Activated naive CD8-positive, alpha-beta T cell treated with anti-CD3 and anti-CD28 coated beads, Interleukin-2, amount 10 ng/mL, durations not matched to agents 7 days and 5 days (primary cell): ENCODE measurements at places on chromosomes 11 and 22.

GRCh38 chr11:115736146-115736545, 231.9 kb upstream of the CADM1 start:
- DNase-seq, result no peak

GRCh38 chr11:128409476-128409875, 177.9 kb downstream of the ETS1 start:
- DNase-seq, result no peak

- no peak for DNase-seq
Observed at GRCh38 chr11:4095509-4096230, 1.1 kb downstream of the RRM1 start.

GRCh38 chr11:86671531-86672006, 847 bp downstream of the ME3 start:
- DNase-seq, result no peak

DNA sequence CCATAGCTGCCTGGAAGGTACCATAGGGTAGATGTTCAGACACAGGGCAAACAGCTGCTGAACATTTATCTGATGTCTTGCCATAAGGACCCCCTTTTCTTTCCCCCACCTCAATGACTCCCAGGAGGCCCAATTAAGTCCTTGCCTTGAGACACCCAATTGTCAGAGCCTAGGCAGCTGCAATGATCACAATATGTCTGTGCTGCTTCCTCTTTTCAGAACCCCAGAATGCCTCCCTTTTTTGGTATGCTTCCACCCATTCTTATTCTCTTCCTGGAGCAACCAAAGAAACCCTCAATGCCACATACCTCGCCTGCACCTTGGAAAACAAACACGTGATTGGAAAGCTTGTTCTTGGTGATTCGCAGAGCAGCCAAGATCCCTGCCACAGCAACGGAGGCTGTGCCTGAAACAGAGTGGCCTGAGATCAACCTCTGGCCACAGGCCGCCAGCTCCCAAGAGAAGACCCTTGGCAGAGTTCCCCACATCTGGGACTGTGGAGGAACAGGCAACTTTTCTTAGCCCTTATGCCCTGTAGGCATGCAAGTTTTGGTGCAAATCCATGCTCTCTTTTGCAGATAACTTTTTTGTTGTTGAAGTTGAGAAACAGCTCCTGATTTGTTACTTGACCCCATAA, 75.4 kb downstream of the CCDC81 start:
- DNase-seq, result no peak

DNA sequence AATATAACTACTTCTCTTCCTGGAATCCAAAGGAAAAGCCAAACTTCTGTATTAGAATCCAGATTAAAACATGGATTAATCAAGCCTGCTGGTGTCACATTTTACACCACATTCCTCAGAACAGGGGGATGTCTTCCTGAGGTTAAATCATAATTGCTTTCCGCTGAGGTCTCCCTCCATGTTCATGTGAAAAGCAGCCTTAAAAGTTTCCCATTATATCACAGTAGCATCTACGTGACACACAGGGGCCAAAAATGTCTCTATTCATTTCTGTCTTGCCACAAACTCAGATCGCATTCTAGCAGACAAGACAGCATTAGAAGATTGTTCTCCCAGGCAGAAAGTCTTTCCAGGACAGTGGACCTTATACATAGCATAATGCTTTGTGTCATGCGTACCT, 788.7 kb downstream of the OPCML start:
- DNase-seq, result no peak

DNA sequence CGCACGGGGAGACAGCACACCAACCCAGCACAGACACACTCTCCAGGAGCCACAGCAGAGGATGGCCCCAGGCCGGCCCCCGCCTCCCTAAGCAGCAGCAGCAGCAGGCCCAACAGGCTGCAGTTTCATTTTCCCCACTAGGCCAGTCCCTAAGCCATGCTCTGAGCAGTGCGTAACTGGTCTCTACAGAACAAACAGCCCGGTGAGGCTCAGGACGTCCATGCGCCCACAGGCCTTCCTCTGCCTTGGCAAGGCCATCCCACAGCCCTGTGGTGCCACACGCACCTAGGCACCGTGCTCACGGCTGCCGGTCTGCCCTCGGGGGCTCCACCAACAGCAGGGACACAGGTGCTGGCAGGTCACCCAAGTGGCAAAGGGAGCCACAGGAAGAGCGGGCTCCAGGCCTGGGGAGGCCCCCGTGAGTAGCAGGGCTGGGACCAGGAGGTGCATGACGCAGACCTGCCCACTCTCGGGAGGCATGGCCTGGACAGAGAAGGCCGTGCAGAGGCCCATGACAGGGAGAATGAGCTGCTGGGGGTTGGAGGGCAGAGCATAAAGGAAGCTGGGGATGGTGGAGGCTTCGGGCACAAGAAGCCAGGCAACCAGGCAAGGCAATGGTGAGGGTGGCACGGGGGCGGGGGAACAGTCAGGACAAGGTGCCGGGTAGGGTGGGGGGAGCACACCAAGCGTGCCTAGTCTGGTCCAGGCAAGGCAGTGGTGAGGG, 1.4 kb upstream of the MOB2 start:
- no peak for DNase-seq

DNA sequence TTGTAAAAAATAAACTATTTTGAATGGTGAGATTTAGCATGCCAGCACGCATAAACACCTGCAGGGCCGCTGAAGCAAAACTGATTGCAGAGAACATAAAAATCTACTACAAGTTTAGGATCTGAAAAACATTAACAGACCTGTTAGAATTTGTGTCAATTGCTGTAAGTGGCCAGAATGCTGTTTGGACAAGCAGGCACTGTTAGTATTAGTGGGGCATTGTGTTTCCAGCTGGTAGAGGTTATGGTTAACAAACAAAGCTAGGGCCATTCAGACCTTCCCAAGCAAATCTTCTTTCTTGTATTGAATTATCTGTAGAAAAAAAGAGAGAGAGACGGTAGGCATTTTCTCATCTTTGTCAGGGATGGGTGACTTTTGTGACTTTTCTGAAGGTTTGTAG, 57.6 kb upstream of the OLFML1 start:
- DNase-seq, result no peak

DNA sequence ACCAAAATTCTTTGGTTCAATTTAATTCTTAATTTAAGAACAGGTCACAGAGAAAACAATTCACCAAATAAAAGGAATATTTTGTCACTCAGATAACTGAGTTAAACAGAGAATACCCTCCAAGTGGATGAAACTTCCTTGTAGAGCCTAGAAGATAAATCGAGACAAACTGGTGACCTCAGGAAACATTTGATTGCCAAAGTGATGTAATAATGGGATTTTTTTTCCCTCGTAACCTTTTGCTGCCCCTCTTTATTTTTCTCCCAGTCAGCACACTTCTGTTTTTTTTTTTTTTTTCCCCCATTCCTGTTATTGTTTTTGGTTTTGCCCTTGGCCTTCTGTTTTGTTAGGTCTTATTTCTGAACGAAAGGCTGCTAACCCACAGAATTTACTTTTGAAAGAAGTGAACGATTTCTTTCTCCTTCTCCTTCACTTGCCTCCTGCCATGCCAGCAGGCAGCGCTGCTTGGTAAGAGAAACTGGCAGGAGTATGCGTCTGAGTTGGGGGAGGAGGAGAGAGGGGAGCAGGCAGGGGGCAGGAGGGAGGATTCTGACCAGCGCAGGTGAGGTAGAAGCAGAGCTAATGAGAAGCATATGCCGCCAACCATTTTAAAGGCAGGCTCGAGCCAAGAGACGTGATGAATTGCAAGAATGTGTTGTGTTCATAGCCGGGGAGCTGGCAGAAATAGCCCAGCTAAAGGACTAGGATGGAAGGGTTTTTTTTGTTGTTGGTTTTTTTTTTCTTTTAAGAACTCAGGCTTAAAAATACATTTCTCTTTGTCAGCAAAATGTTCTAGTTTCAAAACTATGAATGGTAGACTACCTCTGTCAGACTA, 121.9 kb upstream of the MTMR2 start:
- DNase-seq, result no peak

DNA sequence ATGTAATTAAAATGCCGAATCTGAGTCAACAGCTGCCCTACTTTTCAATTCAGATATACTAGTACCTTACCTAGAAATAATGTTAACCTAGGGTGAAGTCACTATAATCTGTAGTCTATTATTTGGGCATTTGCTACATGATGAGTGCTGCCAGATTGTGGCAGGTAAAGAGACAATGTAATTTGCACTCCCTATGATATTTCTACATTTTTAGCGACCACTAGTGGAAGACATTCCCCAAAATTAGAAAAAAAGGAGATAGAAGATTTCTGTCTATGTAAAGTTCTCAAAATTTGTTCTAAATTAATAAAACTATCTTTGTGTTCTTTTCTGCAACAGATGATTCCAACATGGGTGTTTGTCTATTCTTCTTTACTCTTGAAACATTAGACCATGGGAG, 14.1 kb downstream of the MS4A1 start:
- DNase-seq, result no peak

DNA sequence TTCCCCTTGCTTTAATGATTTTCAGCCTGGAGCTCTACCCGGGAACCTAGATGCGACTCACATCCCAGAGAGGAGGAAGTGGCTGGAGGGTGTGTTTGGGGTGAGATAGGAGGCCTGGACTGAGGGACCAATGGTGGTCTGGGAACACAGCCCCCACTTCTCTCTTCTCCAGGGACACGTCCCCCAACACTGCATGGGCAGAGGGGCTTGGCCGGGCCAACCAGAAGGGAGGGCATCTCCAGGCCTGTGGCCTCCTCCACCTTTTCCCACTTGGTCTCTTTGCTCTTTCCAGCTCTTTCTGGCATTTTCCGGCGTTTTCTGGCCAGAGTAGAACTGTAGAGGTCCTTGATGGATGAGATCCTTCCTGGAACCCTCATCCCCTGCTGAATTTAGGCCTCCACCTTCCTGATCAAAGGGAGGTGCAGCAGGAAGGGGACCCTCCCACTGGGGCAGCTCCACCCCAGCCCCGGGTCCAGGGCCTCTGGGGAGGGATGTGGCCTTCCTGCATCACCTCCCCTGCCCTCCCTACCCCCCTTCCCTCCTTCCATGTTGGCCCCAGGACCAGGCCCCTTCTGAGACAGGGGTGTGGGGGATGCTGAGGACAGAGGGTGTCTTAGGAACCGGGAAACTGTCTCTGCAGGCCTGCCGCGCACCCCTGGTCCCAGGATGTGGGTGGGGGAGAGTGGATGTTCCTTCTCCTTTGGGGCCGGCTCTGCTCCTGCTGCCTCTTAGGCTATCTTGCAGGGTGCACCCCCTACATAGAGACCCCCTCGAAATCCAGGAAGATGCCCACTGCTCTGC, 24.4 kb downstream of the MRGPRG start:
- DNase-seq, result no peak
